NCI-H1092 treated with DMSO at 0.1 percent for 48 hours (cell line): ENCODE measurements at places on chromosomes 11 and 22.

DNA sequence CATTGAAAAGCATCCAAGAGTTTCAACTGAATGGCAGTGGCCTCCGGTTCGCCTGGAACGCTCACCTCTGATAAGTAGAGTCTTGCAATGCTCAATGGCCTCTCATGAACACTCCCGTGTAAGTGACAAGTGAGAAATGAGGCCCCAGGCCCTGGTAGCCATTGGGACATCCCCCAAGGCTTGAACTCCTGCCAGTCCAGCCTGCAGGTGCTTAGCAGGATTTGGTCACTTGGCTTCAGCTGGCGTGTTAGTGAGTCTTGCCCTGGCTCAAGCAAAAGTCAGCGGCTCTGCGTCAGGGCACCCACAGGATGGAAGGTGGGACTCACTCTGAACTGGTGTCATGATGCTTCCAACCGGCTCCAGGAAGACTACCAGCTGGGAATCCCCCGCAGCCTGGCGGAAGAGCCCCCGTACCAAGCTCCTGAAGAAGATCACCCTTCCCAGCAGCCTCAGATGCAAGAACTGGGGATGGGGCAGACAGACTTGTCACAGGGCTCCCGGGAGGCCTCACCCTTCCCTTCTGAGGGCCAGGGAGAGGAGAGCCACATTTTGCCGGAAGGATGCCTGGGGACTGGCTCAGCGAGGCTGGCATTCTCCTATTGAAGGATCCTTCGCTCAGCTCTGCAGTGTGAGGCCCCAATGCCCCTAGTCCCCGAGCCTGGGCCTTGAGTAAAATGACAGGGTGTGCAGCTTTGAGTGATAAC, 19.3 kb downstream of the MB start:
- DNase-seq: no peak

DNA sequence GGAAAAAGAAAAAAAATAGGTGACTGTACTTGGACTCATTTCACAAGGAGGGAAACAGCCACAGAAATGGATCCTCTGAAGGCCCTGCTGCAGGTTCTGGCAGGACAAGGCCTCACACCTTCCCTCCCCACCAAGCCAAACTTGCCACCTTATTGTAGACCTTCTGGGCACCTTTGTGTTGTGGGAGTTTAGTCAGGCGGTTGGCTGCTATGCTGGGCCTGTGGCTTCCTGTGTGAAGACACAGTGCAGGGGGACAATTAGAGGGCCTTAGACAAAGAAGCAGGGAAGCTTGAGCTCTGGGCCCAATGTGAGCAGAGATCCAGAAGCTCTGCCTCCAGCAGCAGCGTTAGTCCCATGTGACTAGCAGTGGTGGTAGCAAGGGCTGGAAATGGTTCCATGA, 4.2 kb downstream of the RAB1B start:
- no peak for DNase-seq

DNA sequence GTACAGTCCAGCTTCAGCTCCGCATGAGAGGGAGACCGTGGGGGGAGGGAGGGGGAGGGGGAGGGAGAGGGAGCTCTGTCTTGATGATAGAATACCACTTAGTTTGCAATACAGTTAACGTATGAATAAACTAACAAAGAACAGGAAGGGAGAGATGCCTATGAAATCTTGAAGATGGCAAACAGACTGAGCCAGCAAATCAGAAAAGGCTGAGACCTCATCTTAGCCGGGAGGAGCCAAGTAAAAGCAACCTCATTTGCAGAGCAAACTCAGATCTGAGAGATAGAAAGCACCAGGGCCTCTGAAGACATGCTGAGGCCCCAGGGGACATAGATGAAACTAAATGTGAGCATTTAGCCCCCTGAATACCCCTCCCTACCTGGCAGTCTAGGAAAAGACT, 23.0 kb downstream of the APLP2 start:
- no peak for DNase-seq

- DNase-seq: no peak
Observed at GRCh38 chr22:38204784-38205183, 3.0 kb downstream of the MAFF start.

GRCh38 chr11:58391879-58392278, 14.8 kb downstream of the OR5B3 start:
- DNase-seq: no peak

DNA sequence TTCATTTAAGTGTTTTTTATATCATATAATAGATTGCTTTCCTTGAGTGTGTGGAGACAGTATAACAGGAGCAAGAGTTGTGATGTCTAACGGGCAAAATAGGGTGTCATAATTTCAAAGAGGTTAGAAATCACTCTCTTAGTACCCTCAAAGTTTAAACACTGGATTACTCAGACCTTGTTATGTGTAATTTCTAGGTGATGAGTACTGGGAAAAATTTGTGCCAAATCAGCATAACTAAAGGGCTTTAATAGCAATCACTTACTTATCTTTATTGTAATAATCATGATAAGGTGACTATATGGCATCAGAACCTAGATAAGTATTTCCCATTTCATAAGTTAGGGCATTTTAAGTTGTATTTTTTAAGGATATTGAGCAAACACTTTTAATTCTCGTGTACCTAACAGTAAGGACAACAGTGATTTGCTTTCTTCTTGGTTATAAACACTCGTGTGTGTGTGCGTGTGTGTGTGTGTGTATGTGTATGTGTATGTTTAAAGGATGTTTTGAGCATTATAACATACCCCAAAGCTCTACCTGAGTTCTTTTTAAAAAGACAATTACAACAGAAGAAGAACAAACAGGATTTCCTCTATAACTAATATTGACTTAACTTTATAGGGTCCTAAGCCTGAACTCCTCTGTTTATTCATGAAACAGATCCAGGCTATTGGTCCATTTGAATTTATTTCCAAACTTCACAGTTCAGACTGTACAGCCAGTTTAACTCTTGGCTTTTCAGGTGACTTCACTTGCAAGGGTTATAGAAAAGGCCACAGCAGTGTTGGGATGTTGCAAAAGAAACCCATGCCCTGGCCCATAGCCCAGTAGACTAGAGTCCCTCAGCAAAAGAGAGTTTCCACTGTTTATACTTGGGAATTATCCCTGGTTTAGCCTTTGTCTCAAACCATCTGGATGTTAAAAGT, 23.7 kb upstream of the PDE3B start:
- no peak for DNase-seq

DNA sequence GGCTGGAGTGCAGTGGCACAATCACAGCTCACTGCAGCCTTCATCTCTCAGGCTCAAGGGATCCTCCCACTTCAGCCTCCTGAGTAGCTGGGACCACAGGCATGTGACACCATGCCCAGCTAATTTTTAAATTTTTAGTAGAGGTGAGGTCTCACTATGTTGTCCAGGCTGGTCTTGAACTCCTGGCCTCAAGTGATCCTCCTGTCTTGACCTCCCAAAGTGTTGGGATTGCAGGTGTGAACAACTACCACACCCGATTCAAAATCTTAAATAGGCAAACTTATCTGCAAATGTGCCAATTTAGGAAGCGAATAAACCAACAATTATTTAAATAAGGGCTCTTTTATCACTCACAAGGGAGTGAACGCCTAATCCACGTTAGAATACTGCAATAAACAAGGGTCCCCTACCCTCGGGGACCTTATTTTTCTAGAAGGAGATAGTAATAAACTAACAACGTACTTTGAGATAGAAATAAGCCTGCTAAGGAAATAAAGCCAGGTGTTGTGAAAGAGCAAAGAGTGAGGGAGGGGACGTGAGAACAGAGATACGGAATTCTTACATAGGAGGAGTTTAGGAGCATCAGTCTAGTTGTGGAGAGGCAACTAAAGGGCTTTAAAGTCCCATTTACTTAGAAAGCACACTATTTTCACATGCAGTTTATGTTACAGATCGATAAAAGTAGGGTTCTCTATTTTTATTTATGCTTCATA, 3.0 kb upstream of the WEE1 start:
- DNase-seq: no peak

- no peak for DNase-seq
Observed at GRCh38 chr22:37594237-37594636, 14.3 kb upstream of the LGALS2 start.

GRCh38 chr22:49413551-49413950, 414.1 kb downstream of the BRD1 start:
- no peak for DNase-seq

- DNase-seq: peak; percentile 53
Observed at GRCh38 chr11:126716456-126717083, 284.0 kb downstream of the KIRREL3 start.

GRCh38 chr11:9385327-9385899, 961 bp downstream of the IPO7 start:
- peak; percentile 43 for DNase-seq

GRCh38 chr11:121884626-121885025, 231.4 kb downstream of the BLID start:
- no peak for DNase-seq

DNA sequence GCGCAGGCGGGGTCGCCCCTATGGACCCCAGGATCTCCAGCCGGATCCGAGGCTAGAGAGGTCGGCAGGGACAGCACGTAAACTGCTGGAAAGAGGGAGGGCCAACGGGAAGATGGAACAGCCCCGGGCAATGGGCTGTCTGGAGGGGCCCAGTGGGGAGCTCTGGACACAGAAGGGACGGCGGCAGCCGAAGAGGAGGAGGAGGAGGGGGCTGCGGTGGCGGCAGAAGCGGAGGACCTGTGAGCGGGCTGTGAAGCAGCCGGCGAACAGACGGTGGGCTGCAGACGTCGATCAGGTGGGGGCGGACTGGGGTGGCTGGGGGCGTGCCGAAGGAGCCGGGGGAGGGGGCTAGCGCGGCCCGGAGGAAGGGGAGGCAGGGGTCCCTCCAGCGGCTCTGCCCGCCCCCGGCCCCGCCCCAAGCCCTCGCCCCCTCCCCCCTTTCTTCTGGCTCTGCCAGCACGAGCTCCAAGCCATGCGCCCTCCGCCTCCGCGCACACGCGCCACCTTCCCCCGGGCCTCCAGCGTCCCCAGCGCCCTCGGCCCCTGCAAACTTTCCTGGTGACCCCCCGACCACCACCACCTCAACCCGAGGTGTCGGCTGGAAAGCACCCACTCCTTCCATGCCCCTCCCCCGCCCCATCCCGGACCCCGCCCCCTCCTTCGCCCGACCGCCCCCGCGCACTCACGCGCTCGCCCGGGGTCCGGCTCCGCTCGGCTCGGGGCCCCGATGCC, 432 bp downstream of the TNKS1BP1 start:
- DNase-seq: peak; percentile 72

DNA sequence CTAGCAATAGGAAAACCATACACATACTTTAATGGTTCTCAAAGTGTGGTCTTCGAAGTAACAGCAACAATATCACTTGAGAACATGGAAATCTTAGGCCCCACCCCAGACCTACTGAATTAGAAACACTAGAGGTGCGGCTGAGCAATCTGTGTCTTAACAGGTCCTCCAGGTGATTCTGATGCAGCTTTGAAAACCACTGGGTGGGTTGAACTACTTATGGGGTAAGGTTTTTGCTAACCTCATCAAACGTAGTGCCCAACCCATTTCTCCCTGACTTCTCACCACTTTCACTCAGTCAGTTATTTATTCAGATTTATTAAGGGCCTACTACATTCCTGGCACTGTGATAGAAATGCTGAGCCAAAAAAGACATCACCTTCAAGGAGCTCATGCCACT, 3.7 kb downstream of the MPZL2 start:
- DNase-seq: no peak

- DNase-seq: no peak
Observed at GRCh38 chr11:121795174-121795573, 320.8 kb downstream of the BLID start.
